Left ventricle myocardium inferior (tissue), 1 donor: ENCODE measurements at places on chromosomes 3 and 15. TPM values are rescaled to one million over a fixed set of nuclear protein-coding genes. Genes with fewer than 3 reads are reported as not detected.

Gene UROC1
- not detected for total RNA-seq

Gene PRR20G
- total RNA-seq: not detected

GRCh38 chr15:64637412-64637811, 138.0 kb downstream of the RBPMS2 start:
- H3K27me3 ChIP-seq: no peaks in the 10 kb centered on the region
- H3K4me1 ChIP-seq: peaks cover 52% of the 10 kb centered on the region
- no peak for DNase-seq
- no peaks in the 10 kb centered on the region for H3K36me3 ChIP-seq
- no peak overlapping the region for H3K4me3 ChIP-seq

Gene MYZAP
- total RNA-seq: 934 TPM

DNA sequence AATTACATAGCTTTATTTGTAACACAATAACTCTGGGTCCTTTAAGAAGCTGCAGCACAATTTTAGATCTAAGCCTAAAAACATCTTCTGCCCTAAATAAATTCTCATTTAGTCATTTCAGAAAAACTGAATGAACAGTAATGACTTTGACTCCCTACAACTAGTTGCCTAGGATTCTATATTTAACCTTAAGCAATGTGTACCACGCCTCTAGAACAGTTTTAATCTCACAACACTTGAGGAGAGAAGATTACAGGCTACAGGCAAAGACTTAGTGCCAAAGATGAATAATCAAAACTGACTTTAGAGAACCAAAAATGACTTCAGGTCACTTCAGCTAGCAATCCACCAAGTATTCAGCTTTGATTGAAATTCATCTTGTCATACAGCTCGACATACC, 192.8 kb downstream of the ULK4 start:
- H3K4me3 ChIP-seq: no peak overlapping the region
- peaks cover 6% of the 10 kb centered on the region for H3K4me1 ChIP-seq
- no peaks in the 10 kb centered on the region for H3K27me3 ChIP-seq
- H3K27ac ChIP-seq: no peak overlapping the region

Gene SLC51B
- not detected for total RNA-seq

Gene CPNE9
- 0.16 TPM for total RNA-seq

Gene BCHE
- total RNA-seq: 2.3 TPM

DNA sequence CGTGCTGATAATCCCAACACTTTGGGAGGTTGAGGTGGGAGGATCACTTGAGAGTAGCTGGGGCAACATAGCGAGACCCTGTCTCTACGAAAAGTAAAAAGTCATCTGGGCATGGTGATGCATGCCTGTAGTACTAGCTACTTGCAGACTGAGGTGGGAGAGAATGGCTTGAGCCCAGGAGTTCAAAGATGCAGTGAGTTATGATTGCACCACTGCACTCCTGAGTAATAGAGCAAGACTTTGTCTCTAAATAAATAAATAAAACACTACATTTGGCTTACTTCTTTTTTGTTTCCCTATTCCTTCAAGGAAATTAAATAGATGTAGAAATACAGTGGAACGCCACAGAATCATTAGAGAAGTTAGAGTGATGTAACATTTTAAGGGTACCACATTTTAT, 20.1 kb upstream of the LDHAL6B start:
- peaks cover 71% of the 10 kb centered on the region for H3K36me3 ChIP-seq
- no peak for DNase-seq
- H3K4me3 ChIP-seq: no peak overlapping the region
- no peaks in the 10 kb centered on the region for H3K27me3 ChIP-seq
- H3K27ac ChIP-seq: no peak overlapping the region

- H3K27ac ChIP-seq: no peak overlapping the region
- DNase-seq: no peak
- no peaks in the 10 kb centered on the region for H3K27me3 ChIP-seq
- H3K36me3 ChIP-seq: no peaks in the 10 kb centered on the region
- no peak overlapping the region for H3K4me3 ChIP-seq
Observed at GRCh38 chr3:133096900-133097613, 58.9 kb downstream of the TMEM108 start.

Gene TMEM158
- 0.60 TPM for total RNA-seq
